Vagina (tissue), 2 donors: ENCODE measurements at places on chromosomes 4 and X.

- no peak for DNase-seq
Measured at GRCh38 chr4:109494563-109494962, 60.9 kb downstream of the SEC24B start.

DNA sequence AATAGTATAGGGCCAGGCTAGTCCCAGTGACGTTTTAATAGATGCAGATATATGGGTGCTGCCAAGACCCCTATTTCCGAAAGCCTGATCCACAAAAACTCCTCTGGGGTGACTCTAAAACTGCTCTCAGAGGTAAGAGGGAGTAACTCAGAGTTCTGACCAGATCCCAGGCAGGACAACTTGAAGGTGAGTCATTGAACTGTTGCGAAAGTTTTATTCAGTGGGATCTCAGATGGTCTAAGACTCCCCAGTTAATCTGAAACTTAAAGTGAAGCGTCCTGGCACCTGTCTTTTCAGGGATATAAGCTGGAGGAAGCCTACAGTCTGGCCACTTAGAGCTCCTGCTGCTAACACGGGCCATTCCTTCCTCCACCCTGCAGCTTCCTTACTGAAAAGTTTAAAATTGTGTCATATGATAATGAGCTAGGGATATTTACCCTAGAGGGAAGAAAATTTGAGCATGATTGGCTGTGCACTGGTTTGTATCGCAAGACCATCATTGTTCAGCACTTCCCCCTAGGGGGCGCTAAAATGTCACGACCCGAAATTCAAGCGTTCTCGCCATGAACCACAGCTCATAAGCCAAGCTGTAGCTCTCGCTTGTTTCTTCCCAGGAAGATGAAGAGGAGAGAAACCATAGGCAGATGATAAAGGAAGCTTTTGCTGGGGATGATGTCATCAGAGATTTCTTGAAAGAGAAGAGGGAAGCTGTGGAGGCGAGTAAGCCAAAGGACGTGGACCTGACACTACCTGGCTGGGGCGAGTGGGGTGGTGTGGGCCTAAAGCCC is 19.5 kb downstream of the UTP14A start:
- no peak for DNase-seq

DNA sequence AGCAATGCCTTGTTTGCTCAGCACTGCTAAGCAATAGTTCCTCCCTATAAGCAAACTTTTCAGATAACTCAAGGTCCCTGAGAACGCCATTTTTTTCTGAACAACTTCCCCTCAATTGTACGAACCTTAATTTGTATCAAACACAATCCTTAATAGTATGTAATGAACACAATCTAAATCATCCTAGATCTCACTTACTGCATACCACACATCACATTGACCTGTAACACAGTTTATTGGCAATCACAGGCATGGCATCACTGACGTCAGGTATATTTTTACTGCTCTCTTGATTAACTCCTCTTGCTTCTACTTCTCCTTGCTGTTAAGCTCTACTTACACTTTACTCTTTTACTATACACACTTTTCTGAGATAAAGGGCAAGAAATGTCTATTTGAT is 67.0 kb downstream of the TAPT1 start:
- DNase-seq, result no peak

- DNase-seq, result no peak
Measured at GRCh38 chr4:55756208-55756607, 63.4 kb upstream of the EXOC1L start.

DNA sequence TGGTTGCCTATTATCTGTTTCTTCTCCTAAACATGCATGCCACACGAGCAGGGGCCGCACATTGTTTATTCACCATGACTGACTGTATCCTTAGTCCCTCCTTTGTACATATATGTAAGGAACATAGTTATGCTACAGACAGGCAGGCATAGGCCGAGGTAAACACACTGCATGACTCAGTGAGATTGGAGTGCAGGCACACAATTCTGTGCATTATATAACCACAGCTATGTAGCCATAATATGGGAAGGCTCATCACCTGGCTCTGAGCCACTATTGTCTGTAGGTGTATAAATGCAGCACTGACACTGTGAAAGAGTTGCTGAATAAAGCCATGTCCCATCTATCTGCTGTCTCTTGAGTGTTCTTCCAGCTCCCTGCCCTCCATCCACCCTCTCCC is 431.6 kb downstream of the IDS start:
- DNase-seq, result no peak

DNA sequence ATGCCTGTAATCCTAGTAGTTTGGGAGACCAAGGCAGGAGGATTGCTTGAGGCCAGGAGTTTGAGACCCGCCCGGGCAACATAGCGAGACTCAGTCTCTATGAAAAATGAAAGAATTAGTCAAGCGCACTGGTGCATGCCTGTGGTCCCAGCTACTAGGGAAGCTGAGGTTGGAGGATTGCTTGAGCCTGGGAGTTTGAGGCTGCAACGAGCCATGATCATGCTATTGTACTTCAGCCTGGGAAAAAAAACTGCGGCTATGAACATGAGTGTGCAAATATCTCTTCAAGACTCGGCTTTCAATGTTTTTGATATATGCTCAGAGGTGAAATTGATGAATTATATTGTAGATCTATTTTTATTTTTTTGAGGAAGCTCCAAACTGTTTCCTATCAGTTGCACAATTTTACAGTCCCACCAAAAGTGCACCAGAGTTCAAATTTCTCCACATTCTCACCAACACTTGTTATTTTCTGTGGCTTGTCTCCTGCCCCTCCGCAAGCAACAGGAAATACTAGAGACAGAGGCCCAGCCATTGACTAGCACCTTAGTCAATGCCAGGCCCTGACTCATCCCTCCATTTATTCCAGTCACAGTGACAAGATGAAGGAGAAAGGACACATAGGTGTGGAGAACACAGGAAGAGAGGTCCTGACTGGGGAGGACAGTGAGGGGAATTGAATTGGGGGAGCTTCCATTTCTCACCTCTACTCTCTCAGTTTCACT is 33.1 kb upstream of the ZNF41 start:
- no peak for DNase-seq

GRCh38 chr4:138645289-138645688 is 370.3 kb upstream of the NOCT start:
- no peak for DNase-seq

GRCh38 chr4:157964463-157964862 is 208.4 kb downstream of the GASK1B start:
- no peak for DNase-seq

- DNase-seq, result no peak
Measured at GRCh38 chr4:108049406-108049805, 59.7 kb downstream of the HADH start.

DNA sequence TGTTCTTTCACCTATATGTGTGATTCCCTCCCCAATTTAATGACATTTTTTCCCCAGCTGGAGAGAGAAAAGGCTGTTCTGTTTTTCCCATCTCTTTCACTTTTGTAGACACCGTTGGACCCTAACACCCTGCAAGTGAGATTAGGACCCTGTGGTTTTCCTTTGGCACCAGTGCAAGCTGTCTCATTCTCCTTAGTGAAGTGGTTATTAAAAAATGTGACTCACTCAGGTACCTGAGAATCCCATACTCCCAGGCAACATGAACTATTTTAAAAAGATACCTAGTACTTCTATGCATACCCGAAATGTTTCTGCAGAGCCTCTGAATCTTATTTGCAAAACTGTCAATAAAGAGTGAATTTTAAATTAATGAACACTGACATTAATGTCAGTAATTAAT is 175.7 kb upstream of the TBC1D9 start:
- DNase-seq, result no peak

DNA sequence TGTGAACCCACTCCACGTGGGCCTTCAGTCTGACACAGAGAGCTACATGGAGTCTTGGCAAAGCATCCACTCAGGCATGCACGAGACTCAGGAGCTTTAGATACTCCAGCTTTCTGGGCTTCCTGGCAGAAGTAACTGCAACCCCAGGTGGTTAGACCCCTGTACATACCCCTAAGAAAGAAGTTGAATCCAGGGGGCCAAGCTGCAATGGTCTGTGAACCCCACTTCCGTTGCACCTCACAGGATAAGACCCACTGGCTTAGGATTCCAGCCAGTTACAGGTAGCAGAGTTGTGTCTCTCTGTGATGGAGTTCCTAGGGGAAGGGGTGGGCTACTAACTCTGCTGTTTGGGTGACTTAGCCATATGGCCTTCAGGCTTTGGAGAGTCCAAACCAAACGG is 21.4 kb upstream of the FAAH2 start:
- DNase-seq, result no peak

DNA sequence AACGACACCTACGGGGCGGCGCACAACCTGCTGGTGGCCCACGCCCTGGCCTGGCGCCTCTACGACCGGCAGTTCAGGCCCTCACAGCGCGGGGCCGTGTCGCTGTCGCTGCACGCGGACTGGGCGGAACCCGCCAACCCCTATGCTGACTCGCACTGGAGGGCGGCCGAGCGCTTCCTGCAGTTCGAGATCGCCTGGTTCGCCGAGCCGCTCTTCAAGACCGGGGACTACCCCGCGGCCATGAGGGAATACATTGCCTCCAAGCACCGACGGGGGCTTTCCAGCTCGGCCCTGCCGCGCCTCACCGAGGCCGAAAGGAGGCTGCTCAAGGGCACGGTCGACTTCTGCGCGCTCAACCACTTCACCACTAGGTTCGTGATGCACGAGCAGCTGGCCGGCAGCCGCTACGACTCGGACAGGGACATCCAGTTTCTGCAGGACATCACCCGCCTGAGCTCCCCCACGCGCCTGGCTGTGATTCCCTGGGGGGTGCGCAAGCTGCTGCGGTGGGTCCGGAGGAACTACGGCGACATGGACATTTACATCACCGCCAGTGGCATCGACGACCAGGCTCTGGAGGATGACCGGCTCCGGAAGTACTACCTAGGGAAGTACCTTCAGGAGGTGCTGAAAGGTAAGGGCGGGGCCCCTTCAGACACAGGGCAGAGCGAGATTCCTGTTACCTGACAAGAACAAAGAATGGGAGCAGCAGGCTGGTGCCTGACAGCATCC is 11.7 kb downstream of the RPL9 start:
- DNase-seq, result no peak

DNA sequence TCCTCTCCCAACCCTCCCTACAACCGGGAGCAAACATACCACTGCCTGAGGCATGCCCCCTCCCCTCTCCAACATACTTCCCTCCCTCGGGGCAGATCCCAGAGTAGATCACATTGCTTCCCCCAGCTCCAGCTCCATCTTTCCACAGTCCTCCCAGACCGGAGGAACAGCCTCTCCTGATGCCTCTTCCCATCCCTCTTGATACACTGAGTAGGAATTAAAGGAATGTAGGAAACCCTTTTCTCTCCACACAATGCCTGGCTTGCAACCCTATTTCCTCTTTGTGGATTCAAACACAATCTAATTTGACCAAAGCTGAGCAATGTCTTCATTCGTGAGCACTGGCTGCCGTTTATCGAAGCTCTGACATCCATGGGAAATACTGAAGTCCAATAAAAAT is 339.8 kb downstream of the BCOR start:
- DNase-seq, result no peak

- DNase-seq, result no peak
Measured at GRCh38 chr4:23788460-23788859, 101.4 kb downstream of the PPARGC1A start.

DNA sequence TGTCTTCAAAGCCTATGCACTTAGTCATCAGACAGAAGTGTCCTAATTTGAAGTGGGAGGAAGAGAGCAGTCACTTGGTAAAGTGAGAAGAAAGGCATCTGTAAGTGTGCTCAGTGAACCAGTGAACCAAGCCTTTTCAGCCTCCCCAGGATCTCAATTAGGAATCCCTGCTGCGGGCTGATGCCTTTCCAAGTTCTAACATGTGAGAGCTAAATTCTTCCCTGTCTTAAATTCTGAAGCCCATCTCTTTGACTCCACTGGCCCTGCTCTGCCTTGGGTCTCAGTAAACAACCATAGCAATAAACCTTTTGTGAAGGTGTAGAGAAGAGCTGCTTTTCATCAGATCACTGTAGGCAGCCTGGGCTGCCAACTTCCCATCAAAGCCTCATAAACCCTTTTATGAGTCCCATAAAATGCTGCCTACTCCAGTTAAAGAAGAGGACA is 701.2 kb upstream of the LCORL start:
- DNase-seq, result no peak

- DNase-seq, result no peak
Measured at GRCh38 chrX:39008549-39008948, 207.3 kb downstream of the MID1IP1 start.

DNA sequence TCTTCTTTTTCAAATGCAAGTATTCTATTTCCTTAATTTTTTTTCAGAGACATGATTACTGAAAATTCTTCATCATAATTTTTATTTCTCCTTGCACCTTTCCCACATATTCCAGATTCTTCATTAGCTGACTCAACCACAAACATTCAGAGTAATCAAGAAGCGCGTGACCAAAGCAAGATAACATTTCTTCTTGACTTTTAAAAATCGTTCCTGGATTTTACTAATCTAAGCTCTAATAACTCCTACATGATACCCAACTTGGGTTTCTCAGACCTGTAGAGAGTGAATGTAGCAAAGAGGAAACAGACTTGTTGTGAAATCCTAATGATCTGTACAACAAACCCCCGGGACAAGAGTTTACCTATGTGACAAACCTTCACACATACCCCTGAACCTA is 615.0 kb downstream of the TMA16 start:
- DNase-seq, result no peak

DNA sequence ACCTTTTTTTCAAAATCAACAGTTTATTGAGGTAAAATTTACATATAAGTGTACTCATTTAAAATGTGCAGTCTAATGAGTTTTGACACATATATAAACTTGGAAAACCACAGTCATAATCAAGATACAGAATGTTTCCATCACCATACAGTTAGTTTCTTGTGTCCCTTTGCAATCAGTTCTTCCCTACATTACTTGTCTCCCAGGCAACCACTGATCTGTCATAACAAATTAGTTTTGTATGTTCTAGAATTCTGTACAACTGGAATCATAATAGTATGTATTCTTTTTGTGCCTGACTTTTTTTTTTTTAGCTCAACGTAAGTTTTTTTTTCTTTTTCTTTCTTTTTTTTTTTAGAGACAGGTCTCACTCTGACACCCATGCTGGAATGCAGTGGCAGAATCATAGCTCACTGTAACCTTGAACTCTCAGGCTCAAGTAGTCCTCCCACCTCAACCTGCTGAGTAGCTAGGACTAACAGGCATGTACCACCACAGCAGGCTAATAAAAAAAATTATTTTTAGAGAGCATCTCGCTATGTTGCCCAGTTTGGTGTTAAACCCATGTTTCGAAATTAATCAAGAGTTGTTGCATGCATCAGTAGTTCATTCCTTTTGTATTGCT is 26.9 kb downstream of the ARFIP1 start:
- no peak for DNase-seq

DNA sequence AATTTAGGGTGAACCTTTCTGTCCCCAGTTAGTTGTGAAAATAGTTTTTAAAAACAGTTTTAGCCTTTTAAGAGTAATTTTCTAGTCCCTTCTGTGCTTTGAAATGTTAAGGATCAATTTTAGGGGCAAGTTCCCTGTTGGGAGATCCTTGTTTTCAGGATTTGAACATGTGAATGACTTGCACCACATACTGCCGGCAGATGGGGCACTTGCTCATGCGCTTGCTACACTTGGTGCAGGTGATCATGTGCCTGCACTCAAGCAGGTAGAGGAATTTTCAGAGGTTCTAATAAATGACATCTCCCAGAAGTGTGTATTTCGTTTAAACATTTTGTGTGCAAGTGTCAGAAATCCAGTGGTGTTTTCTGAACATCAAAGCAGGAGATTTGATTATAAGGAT is 195.9 kb downstream of the CHM start:
- no peak for DNase-seq

- no peak for DNase-seq
Measured at GRCh38 chr4:26268246-26268645, 52.6 kb upstream of the RBPJ start.

- DNase-seq, result no peak
Measured at GRCh38 chr4:149136951-149137620, 678.6 kb downstream of the IQCM start.

GRCh38 chr4:6446538-6447451 is 25.6 kb downstream of the PPP2R2C start:
- no peak for DNase-seq
